ENCODE measurements at places on chromosomes 3 and 15. TPM values are rescaled to one million over a fixed set of nuclear protein-coding genes. Genes with fewer than 3 reads are reported as not detected.

GRCh38 chr3:96264701-96265100, 549.7 kb upstream of the EPHA6 start:
- H3K4me3 ChIP-seq = no peak overlapping the region
- H3K4me1 ChIP-seq = no peaks in the 10 kb centered on the region
- H3K27me3 ChIP-seq = no peaks in the 10 kb centered on the region
- no peak for DNase-seq

Gene KBTBD8
- polyA plus RNA-seq = 19.6 TPM

GRCh38 chr3:37856381-37856780, 5.3 kb upstream of the CTDSPL start:
- DNase-seq = no peak
- H3K4me3 ChIP-seq = no peak overlapping the region
- H3K27me3 ChIP-seq = peaks cover 25% of the 10 kb centered on the region
- H3K4me1 ChIP-seq = peaks cover 15% of the 10 kb centered on the region
- H3K36me3 ChIP-seq = no peaks in the 10 kb centered on the region
- H3K27ac ChIP-seq = no peak overlapping the region

DNA sequence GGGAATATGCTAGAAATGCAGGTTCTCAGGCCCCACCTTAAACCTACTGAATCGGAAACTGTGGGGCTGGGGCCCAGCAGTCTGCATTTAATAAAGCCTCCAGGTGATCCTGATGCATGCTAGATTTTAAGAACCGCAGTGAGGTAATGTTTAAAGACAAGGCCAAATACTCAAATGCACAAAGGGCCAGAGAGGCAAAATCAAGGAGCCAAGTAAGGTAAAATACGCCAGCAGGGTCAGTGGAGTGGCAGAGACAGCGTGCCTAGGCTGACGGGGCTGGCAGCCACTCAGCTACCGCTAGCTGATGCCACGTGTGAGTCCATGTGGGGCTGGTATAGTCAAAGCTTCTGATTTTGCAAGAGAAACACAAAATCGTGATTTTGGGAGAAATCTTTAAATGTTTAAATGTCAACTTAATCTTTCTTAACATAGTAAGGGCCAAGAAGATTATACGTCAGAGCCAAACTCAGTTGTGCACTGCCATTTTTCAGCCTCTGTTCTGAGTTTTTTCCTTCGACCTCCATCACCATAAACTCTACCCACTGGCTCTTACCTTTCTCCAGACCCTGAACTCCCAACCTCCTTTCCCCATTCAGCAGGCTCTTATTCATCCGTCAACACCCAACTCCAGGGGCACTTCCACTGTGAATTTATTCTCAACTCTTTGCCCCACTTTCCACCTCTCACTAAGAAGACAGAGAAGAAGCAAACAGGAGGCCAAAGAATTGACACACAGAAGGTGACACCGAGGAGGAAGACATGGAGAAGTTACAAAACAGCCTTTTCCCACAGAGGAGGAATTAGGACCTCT, 136.6 kb upstream of the RAD18 start:
- H3K27me3 ChIP-seq = peaks cover 13% of the 10 kb centered on the region
- no peak overlapping the region for H3K4me3 ChIP-seq
- no peak overlapping the region for H3K27ac ChIP-seq

DNA sequence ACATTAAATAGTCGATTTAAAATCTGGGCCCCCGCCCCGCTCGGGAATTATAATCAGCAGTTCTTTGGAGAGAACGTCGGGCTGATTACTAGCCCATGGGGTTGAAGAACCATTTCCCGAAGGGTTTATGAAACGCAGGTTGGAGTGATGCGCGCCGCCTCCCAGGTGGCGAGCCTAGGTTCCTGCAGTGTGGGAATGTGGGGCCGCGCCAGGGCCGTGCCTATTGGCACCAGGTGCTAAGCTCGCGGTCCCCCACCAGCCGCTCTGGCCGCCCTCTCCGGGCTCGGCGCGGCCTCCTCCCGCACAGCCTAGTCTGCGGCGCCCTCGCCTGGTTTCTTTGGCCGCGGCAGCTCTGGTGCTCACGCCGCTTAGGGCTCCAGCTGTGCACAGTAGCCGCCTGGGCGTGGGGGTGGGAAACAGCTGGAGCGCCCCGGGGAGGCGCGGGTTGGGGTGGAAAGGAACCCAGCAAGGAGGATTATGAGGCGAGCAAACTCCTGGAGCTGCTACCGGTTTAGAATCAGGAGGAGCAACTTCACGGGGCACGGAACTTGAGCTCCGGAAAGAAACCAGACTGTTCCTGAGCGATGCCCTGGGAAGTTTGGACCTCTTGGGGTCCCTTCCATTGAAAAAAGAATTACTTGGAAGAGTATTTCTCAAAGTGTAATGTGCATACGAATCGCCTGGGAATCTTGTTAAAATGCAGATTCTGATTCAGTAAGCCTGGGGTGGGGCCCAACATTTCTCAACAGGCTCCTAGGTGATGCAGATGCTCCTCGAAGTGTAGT, 5.6 kb upstream of the MECOM start:
- H3K36me3 ChIP-seq = peaks cover 19% of the 10 kb centered on the region
- no peak overlapping the region for H3K27ac ChIP-seq
- peaks cover 96% of the 10 kb centered on the region for H3K27me3 ChIP-seq
- H3K4me1 ChIP-seq = peaks cover 25% of the 10 kb centered on the region

DNA sequence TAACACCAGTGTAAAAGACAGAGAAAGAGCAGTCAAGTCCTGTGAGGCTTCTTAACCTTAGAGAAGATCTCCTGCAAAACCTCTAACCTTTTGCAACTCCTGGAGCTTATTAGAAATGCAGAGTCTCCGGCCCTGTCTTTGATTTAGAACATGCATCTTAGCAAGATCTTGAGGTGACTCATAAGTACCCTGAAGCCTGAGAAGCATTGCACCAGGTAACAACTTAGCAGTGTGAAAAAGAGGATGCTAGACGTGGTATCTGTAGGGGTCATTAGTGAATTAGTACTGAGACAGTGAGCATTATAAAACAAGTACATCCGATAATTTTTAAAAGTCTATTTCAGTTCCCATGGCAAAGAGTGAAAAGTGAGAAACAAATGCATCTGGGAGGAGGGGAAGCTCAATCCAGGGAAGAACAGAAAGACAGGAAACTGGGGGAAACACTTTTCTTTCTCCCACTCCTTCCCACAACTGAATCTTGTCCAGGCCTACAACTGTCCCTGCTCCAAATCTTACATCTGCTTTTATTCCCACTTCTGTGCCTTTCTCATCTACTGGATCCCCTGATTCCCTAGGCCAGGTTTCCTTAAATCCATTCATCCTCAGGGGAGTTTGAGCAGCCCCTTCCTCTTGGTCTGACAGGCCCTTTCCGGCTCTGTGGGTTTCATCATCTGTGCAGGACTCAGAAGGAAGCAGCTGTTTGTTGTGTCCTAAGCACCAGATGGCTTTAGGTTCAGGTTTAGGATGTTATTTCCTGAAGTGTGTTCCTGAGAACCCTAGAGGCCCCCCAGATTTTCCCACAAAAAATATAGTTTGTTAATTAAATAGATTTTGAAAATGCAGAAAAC, 128.1 kb upstream of the IL12A start:
- no peak overlapping the region for H3K27ac ChIP-seq
- no peak overlapping the region for H3K4me3 ChIP-seq
- no peaks in the 10 kb centered on the region for H3K36me3 ChIP-seq
- peaks cover 30% of the 10 kb centered on the region for H3K4me1 ChIP-seq
- DNase-seq = no peak
- H3K27me3 ChIP-seq = peaks cover 6% of the 10 kb centered on the region

DNA sequence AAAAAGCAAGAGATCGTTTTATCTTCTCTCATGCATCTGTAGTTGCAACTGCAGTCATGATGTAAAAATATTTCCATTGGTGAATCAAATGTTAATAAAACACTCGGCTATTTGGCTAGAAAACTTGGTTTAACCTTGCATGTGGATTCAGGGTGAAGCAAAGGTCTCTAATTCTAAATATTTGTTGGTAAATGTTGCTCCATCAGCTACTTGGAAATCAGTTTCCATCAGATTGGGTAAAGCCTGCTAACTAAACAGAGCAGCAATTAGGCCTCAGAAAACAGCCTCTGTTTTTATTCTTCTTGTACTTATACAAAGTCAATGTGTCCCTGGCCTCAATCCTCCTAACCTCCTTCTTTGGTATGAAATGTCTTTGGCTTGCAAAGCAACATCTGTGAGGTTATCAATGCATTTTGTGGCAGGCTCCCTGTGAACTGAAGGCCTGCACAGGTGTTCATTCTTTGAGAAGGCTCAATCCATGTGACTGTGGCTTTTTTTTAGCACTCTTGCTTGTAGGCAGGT, 312.3 kb downstream of the WDR72 start:
- no peak overlapping the region for H3K4me3 ChIP-seq
- DNase-seq = no peak
- H3K4me1 ChIP-seq = no peaks in the 10 kb centered on the region
- no peak overlapping the region for H3K27ac ChIP-seq
- H3K27me3 ChIP-seq = no peaks in the 10 kb centered on the region

DNA sequence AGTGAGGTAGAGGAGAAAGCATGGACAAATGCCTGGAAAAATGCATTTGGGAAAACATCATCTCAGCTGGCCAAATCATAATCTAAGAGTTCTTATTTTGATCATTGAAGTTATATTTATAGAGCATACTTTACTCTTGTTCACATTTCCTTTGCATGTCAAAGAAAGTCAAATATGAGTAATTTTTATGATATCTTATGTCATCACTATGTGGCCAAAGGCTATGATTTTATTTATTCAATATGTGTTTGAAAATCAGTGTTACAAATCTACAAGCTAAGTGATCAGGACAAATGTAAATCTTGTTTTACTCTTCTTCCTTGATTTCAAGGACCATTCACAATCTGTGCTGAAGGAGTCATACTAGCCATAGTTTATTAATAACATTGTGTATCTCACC, 237.2 kb upstream of the DPH6 start:
- no peaks in the 10 kb centered on the region for H3K4me1 ChIP-seq
- no peak overlapping the region for H3K27ac ChIP-seq
- no peaks in the 10 kb centered on the region for H3K27me3 ChIP-seq

- no peaks in the 10 kb centered on the region for H3K36me3 ChIP-seq
- H3K27me3 ChIP-seq = peaks cover 24% of the 10 kb centered on the region
- no peaks in the 10 kb centered on the region for H3K4me1 ChIP-seq
- H3K27ac ChIP-seq = no peak overlapping the region
- H3K4me3 ChIP-seq = no peak overlapping the region
- DNase-seq = no peak
Measured at GRCh38 chr3:150303768-150304167, 104.3 kb upstream of the TSC22D2 start.

DNA sequence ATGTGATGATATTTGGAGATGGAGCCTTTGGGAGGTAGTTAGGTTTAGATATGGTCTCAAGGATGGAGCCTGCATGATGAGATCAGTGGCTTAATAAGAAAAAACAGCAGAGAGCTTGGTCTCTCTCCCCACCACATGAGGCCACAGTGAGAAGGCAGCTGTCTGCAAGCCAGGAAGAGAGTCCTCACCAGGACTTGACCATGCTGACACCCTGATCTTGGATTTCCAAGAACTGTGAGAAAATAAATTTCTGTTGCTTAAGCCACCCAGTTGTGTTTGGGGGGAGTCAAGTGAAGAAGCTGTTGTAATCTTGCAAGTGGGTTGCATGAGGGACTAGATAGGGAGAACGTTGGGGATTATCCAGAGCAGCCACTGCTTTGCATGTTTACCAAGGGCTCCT, 62.3 kb upstream of the TNFAIP8L3 start:
- H3K4me1 ChIP-seq = no peaks in the 10 kb centered on the region
- no peak for DNase-seq
- H3K4me3 ChIP-seq = no peak overlapping the region
- peaks cover 21% of the 10 kb centered on the region for H3K27me3 ChIP-seq

GRCh38 chr3:63875510-63875909, 11.8 kb downstream of the ATXN7 start:
- no peak overlapping the region for H3K4me3 ChIP-seq
- H3K27me3 ChIP-seq = no peaks in the 10 kb centered on the region
- DNase-seq = no peak
- H3K36me3 ChIP-seq = no peaks in the 10 kb centered on the region
- no peak overlapping the region for H3K27ac ChIP-seq
- H3K4me1 ChIP-seq = peaks cover 48% of the 10 kb centered on the region

Gene ACVR2B
- 0.19 TPM for polyA plus RNA-seq

DNA sequence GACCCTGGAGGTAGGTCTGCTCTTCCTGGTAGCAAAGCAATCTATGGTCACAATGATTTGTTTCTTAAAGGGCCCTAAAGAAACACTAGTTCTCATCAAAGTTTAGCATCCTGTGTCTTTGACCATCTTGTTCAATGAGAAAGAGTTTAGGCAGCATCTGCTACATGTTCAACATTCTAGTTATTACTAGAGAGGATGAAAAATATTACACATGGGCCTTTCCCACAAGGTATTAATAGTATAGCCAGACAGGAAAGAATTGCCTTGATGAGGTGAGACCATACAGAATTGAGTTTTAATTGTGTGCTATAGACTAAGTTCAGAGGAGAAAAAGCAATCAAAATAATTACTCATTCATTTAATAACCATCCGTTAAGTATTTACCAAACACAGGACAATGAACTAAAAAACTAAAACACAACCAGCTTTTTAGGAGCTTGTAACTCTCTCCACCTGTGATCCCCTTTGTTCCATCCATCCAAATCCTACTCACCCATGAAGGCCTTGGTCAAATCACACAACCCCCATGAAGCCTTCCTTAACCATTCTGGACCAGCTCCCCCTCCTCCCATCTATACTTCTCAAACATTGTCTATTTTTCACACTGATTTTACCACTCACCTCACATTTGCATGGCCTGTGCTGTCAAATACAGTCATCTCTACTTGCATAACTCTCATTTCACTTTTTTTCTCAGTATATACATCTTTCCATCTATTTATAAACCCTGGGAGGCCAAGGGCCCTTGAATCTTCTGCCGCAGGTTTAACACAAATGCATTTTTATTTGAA, 122.9 kb downstream of the RORA start:
- H3K36me3 ChIP-seq = no peaks in the 10 kb centered on the region
- H3K4me1 ChIP-seq = no peaks in the 10 kb centered on the region
- H3K4me3 ChIP-seq = no peak overlapping the region
- peaks cover 19% of the 10 kb centered on the region for H3K27me3 ChIP-seq
- no peak for DNase-seq
- H3K27ac ChIP-seq = no peak overlapping the region

DNA sequence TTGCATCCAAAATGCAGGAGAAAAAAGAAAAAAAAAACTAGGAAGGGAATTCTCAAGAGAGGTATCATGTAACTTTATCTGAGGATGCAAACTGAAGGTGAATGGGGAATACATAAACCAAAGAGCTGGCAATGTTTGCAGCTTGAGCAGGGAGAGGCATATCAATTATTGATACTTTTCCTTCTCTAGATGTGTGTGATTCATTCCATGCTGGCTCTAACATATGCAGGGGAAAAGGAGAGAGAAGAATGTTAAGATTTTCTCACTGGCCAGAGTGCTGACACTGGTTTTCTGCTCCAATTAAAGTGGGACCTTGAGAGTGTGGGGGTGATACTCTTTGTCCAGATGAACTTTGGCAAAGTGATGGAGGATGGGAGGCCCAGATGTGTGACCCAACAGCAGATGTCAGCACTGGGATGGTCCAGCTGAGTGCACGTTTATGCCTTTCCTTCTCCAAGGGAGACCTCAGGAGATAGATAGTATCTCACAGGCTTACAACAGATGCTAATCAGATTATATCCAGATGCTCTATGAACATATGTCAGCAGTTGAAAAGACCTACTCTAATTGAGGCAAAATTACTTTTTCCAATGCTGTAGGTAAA, 50.0 kb upstream of the PSMD6 start:
- H3K36me3 ChIP-seq = no peaks in the 10 kb centered on the region
- DNase-seq = no peak
- H3K27ac ChIP-seq = no peak overlapping the region
- peaks cover 38% of the 10 kb centered on the region for H3K27me3 ChIP-seq
- no peaks in the 10 kb centered on the region for H3K4me1 ChIP-seq

All from naive B cell (primary cell).